ENCODE measurements at places on chromosomes 1 and 21.

GRCh38 chr1:11453742-11454491, 25.0 kb upstream of the DISP3 start:
- DNase-seq, result no peak

DNA sequence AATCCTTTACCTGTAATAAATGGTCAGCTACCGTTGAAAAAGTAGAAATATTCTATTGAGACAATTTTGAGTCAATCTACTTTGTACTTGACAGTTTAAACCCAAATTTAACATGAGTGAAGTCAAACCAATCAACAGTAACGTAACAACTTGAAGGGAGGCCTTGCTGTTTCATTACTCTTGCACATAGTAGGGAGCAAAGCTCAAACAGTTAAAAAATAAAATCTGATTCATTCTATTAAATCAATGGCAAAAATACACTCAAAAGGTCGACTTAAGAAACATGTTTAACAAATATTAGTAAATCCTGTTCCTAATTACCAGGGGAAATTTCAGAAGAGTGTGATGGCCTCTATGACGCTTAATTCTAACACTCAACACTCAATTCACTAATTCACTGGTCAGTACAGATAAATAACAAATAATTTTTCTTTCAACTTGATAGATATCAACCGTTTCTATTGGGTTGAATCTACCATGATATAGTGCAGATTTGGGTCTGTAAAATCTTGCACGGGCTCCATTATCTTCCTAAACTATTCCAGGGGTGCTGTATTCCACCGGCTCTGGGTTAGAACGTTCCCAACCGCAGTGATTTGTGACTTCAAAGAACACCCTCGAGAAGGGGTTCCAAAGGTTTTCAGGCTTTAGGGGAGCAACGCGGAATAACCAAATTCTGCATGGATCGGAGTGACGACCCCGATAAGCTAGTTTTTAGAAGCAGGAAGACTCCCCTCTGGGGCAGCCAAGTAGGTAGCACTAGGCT, 1.4 kb downstream of the TARBP1 start:
- DNase-seq, result no peak

GRCh38 chr21:46111857-46112724, 14.2 kb downstream of the COL6A2 start:
- DNase-seq, result no peak

GRCh38 chr1:229334716-229335115, 8.1 kb downstream of the CCSAP start:
- no peak for DNase-seq

DNA sequence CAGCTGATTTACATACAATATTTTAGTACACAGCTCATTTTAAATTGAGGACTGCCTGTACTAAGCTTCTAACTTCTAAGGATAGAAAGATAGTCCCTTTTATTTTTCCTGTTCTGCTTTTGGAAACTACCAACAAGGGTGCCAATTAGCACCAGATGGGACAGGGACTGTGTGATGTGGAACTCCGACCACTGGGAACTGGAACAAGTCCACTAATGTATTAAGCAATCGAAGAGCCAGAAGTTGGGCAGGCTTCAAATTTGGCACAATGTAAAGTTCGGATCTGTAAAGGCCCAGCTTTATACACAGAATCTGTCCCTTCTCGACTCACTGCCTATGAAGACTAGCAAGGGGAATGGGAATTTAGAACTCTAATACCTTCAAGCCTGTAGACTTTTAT, 149.3 kb downstream of the ZC3H11B start:
- DNase-seq, result no peak

DNA sequence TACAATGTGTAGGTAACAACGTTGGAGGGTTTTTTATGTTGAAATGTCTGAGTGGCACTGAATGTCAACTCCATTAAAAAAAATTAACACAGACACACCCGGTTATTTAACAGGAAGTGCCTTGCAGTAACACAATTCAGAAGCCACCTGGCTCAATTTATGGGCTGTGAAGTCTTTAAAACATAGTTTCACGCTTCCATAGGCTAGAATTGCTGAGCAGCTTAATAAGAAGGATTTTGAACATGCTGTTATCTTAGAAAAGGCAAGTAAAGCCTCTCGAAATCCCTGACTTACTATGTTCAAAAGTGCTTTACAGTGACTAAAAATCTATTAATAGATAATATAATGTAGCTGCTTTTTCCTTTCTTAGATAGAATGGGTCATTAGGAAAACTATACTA, 19.7 kb downstream of the SRSF4 start:
- DNase-seq, result no peak

DNA sequence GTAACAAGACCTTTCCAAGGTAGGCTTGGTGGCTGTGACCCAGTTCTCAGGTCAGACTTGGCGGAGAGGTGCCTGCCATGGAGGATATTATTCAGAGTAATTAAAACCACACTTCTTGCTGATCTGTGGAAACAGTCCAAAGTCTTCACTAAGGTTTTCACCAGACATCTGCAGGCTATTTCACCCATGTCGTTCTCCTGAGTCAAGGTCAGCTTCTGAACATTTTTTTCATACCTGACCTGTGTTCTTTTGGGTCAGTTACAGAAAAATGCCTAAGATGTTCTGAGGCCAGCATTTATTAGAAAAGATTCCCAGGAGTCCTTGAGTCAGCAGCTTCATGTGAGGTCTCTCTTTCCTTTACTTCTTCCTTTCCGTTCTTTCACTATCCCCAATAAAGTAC, 54.9 kb downstream of the RGL1 start:
- no peak for DNase-seq

DNA sequence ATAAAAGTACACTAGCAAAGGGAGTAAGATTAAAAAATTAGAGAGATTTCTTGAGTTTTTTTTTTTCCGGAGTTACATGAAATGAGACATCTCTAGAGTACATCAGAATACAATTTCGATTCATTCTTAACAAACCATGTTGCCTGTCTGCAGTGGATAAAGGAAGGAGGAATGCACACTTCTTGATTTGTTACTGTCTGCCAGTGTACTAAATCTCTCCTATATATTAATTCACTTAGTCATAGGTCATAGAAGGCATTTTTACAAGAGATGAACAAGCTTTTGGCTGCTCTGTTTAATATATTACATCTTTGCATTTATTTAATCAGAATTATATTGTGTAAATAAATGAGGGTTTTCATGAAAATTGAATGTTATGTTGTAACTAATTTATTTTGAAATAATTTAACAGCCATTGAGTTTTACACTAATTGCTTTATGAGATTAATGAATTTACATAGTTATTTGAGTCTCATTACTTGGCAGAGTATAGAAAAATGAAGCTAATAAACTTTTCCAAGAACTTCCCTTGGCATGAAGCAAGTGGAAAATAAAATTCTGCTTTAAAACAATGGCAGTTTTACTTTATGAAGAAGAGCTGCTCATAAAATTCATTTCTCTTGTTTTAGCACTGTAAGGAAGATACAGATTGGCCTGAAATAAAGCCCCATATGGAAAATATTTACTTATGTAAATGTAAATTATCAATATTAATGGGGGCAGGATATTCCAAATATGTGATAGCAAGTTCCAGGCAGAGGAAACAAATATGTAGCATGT, 1284.7 kb downstream of the BRINP3 start:
- no peak for DNase-seq

DNA sequence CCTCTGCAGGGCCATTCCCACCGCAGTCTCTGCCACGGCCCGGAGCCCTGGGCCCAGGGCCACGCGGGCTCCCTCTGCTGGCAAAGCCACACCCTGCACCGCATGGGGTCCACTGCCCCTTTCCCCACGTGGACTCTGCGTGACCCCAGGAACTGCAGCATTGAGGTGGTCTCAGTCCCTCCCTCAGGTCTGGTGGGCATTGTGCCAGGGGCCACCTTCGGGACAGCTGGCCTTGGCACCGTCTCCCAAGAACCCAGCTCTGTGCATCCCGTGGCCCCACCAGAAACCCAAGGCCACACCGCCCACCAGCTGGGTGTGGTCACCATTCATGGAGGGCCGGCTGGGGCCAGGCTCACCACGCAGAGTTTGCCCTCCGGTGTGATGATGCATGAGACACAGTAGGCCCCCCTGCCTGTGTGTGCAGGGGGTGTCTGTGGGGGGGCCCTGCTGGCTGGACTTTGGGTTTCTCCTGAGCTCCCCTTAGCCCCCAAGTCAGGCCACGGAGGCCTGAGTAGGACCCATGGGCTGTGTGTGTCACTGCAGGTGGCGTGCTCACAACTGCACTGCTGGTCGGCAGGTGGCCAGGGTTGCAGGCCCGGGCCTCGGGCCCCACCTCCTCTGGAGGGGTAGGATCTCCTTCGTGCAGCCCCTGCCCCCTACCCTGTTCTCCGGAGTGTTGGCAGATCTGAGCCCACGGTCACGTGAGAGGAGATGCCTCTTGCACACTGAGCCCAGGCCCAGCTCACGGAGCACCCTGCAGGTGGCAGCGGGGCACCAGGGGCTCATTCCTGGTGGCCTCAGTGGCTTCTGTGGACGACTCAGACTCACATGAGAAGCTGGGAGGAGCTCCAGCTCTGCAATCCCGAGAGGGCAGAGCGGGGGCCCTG, 5.8 kb downstream of the VWA1 start:
- no peak for DNase-seq

Data from NCI-H1105 (cell line).